ENCODE measurements at places on chromosomes 1 and 21.

GRCh38 chr1:236287356-236287755, 5.6 kb upstream of the ERO1B start:
- DNase-seq: no peak

DNA sequence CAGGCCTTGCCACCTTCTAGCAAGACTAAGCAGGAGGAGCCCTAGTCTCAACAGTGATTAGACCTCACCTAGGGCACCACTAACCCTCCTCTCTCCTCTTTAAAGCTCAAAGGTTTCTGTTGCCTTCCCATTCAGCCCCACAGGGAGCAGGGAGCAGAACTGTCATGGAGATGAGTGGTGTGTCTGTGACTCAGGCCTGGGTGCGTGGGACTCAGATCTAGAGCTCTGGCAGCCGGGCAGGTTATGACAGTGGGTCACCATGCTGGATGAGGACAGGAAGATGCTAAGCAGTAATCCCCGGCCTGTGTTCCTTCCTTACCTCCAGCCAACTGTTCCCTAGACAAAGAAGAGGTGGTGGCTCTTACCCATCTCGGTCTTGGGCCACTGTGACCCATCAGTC, 60.1 kb upstream of the COA6 start:
- no peak for DNase-seq

DNA sequence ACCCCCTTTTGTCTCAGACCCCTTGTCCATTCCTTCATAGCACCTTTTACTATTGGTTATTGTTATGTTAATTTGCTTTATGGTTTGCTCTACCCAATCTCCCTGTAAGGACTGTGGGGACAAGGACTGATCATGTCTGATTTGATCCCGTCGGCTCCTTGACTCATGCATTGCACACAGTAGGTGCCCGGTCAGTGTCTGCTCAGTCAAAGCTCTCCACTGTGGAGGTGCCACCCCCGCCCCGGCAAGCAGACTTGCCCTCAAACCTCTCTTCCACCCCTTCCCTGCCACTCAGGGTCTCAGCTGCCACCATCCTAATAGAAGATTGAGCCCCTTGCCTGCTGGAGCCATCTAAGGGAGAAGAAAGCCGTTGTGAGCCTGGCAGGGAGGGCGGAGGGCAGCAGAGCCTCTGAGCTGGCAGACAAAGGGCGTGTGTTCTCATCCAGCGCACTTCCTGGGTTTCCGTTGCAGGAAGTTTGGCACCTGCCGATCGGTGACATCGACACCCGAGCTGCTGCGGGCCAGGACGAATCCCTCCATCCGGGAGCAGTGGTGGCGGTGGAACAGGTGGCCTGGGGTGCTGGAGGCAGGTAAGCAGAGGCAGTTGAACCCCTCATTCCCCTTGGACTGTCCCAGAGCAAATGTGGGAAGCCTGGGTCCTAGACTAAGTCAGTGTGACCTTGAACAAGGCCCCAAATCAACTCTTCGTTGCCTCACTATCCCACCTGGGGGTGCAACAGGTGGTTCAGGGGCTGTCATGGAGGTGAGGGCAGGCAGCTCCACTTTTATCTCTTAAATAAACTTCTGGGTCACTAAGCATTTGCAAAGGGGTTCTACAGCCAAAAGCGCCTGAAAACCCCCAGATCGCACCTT, 2.2 kb upstream of the FBLIM1 start:
- no peak for DNase-seq

DNA sequence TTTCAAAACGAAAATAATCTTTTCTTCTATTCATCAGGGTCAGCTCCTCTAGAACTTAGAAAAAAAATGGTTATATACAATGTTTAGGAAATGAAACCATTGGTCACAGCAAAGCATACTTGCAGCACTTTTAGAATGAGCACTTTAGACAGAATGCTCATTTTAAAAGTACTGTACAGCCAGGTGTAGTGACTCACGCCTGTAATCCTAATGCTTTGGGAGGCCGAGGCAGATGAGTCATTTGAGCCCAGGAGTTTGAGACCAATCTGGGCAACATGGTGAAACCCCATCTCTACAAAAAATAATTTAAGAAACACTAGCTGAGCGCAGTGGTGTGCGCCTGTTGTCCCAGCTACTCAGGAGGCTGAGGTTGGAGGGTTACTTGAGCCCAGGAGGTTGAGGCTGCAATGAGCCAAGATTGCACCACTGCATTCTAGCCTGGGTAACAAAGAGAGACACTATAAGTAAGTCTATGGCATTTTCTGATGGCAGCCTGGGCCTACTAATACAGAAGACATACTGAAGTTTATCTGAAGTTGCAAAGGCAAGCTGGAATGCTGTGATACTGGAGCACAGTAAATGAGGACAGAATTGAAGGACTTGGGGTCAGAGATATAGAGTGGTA, 48.9 kb upstream of the ZNF326 start:
- DNase-seq: no peak

GRCh38 chr1:201756406-201756805, 72.6 kb upstream of the IPO9 start:
- no peak for DNase-seq

DNA sequence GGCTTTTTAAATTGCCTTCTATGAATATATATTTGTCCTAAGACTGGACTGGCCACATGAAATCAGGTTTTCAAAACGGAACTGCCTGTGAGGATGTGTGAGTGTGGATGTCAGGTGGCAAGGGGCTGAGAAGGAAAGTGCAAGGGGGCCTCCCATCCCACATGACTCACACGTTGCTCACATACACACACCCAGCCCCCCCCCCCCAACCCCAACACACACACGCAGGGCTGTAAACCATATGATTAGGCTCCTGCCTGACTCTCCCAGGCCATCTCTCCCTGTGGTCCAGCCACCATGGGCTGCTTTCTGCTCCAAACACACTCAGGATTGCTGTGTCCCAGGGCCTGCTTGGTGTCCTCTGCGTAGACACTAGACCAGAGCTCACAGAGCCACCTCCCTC, 22.4 kb downstream of the DEGS1 start:
- DNase-seq: no peak

- DNase-seq: no peak
These were observed 89.2 kb upstream of the OLFM3 start for GRCh38 chr1:102085896-102086295.

GRCh38 chr1:12708396-12709090, 7.4 kb upstream of the AADACL3 start:
- DNase-seq: no peak

- DNase-seq: no peak
These were observed 17.2 kb upstream of the NFASC start for GRCh38 chr1:204853436-204853835.

- no peak for DNase-seq
These were observed 553.6 kb downstream of the NUF2 start for GRCh38 chr1:163875200-163875926.

GRCh38 chr1:30751830-30752650, 5.5 kb downstream of the LAPTM5 start:
- DNase-seq: no peak

GRCh38 chr1:150268340-150268704, 494 bp downstream of the APH1A start:
- DNase-seq: no peak

GRCh38 chr1:219350172-219350931, 176.7 kb downstream of the LYPLAL1 start:
- DNase-seq: no peak

DNA sequence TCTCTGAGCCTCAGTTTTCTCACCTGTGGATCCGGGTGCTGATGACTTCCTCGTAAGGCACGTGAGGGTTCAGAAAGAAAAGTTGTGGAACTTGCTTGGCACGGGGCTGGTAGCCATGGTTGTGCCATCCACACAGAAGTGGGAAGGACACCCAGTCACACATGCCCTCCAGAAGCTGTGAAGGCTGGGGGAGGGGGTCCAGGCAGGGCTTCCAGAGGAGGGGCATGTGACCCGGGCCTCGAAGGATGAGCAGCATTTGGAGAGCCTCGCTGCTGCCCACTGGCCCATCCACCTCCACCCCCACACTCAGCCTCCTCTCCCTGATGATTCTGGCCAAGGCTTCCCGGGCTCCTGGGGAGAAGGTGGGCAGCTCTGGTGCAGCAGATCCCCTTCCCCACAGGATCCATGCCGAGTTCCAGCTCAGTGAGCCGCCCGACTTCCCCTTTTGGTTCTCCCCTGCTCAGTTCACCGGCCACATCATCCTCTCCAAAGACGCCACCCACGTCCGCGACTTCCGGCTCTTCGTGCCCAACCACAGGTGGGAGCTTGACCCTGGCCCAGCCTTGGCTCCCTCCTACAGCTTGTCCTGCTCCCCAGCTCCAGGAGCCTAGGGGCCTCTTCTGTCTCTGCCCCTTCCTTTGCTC, 9.4 kb downstream of the SELENON start:
- no peak for DNase-seq
